Brain microvascular endothelial cell (primary cell): ENCODE measurements at places on chromosomes 12 and 14.

GRCh38 chr12:108980831-108981618 lies 39.8 kb downstream of the SVOP start:
- DNase-seq, result peak; percentile 73

DNA sequence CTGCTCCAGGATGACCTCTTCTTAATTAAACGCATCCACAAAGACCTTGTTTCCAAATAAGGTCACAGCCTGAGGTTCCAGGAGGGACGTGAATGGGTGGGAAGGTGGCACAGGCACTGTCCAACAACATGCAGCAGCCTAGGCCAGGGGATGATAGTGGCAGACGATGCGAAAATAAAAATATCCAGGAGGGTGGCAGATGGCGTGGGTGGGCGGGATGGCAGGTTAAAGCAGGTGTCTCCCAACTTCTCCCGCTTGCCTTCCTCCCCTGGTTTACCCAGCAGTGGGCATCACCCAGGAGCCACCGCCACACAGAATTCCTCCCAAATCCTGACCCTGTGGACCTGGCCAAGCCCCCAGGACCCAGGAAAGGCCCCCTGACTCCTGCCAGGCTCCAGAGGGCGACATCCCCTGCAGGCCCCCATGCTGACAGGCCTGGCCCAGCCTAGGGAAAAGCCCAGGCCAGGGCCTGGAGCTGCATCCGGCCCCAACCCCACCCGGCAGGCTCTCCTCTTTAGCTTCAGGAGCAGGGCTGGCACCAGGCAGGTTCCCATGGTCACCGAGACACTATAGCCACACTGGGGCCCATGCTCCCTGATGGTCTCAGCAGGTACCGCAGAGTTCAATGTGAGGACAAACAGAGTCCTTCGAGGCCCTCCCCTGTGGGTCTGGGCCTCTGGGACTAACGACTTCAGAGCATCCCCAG lies 9.7 kb downstream of the NCOR2 start:
- no peak for DNase-seq

- no peak for DNase-seq
These were observed 125.8 kb upstream of the EVL start for GRCh38 chr14:99939421-99939820.

DNA sequence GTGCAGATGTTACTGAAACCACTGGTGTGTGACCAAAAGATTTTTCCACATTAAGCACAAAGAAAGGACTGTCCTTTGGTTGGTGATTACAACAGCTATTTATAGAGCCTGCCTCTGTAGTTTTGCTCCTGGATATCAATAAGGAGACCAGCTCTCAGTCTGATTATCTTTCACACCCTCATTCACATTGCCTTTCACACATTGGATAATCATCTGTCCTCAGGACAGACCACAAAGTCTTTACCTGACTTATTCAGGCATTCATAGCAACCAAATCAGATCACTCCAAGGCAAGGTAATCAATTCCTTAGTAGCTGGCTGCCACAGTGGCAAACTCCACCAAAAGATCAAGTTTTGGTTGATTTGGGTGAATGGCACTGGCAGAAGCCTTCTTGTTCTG lies 59.6 kb upstream of the CPSF6 start:
- no peak for DNase-seq

DNA sequence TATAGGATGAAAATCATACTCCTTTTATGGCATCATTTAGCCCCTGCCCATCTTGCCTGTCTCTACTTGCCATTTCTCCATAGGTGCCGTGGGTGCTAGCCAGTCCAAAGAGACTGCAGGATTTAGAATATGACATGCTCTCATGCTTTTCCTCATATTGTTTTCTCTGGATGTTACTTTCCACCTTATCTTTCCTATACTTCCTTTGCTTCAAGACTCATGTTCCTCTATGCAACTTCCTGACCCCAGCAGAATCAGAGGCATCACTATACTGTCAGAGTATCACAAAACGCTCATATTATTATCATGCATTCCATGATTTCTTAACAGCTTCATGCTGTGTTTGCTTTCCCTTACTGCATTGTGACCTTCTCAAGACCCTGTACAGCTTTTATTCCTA lies 220.8 kb upstream of the ABCD2 start:
- DNase-seq, result no peak

DNA sequence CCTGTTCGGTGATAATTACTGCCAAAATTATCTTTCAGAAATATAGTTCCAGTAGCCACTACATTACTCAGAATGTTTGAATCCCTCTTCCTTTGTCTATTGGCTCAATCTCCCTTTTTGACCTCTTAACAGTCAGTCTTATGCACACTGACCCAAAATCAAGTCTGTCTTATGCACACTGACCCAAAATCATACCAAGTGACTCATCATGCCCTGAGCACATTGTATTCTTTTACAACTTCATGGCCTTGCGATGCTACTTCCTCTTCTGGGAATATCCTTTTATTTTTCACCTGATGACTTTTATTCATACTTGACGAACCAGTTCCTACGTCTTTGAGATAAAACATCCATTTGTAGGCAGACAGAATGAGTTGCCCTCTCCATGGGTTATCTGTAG lies 182.3 kb downstream of the NPAS3 start:
- DNase-seq, result peak; percentile 15

GRCh38 chr12:47758834-47759690 lies at the start of gene RAPGEF3:
Gene RAPGEF3 (minus strand): TSS chr12:47758880. CDS start chr12:47758556, 324 bp downstream.
- peak; percentile 67 for DNase-seq

DNA sequence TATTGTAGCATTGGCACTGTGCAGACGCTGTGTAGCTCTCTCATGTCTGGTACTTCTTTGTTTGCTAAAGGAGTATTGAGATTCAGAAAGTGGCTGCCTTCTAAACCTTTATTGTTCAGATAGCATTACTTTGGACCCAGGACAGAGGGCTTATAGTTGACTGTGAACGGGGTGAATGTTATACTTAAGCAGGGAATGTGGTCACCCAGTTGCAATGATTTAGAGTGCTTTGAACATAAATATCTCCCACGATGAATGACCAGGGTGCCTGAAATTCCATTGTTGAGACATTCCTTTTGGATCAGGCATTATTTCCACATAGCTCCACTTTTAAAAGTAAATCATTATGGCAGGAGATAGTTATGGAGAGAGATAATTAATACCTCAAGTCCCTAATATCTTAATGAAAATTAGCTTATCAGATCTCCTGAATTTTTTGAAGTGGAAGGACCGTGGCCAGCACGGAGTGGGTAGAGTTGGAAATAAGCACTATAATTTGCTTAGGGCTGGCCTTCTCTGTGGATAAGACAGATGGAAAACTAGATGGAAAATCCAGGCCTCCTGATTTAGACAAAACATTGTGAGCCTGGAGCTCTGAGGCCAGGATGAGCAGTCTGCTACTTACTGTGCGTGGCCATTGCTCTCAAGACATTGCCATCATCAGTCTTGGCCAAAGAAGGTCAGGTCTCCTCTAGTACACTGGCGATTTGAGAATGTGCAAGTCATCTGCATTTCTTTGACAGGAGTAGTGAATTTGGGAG lies 114.5 kb downstream of the ETV6 start:
- DNase-seq, result peak; percentile 77

DNA sequence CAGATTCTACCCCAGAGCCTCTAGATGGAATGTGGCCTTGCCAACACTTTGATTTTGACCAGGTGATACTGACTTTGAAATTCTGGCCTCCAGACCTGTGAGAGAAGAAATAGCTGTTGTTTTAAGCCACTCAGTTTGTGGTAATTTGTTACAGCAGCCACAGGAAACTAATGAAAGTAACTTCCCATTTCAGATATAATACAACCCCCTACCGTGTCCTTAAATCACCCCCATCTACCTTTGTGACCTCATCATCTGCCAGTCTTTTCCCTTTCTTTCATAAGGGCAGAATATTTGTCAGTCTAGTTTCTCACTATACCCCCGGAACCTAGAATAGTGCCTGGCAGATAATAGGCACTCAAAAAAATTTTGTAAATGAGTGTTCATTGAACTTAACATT lies 39.6 kb downstream of the PPP4R4 start:
- no peak for DNase-seq

- DNase-seq, result no peak
These were observed 317.4 kb upstream of the DDHD1 start for GRCh38 chr14:53470351-53471043.

GRCh38 chr14:104131968-104132732 lies 6.2 kb upstream of the KIF26A start:
- no peak for DNase-seq

- peak; percentile 97 for DNase-seq
These were observed 154.1 kb upstream of the FKBP4 start for GRCh38 chr12:2640709-2641108.

DNA sequence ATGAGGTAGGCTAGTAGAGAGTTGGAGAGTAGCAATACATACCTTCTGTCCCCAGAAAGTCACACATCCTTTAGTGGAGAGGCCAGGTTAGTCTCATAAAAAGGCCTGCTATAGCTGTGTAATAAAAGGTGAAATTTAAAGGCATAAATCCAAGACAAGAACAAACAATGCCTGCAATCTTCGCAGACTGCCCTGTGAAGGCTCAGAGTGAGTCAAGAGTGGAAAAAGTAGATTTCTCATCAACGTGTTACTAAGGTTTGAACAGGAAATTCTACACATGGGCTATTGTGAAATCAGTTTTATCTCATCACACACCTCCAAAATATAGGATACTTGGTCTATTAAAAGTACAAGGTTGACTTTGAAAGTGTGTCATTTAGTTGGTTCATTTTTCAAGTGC lies at the start of gene KLRC1:
KLRC1 (minus strand) TSS at position 222 of the 400 bp plus-strand sequence. CDS start 2,221 bp downstream, outside the sequence.
- no peak for DNase-seq

DNA sequence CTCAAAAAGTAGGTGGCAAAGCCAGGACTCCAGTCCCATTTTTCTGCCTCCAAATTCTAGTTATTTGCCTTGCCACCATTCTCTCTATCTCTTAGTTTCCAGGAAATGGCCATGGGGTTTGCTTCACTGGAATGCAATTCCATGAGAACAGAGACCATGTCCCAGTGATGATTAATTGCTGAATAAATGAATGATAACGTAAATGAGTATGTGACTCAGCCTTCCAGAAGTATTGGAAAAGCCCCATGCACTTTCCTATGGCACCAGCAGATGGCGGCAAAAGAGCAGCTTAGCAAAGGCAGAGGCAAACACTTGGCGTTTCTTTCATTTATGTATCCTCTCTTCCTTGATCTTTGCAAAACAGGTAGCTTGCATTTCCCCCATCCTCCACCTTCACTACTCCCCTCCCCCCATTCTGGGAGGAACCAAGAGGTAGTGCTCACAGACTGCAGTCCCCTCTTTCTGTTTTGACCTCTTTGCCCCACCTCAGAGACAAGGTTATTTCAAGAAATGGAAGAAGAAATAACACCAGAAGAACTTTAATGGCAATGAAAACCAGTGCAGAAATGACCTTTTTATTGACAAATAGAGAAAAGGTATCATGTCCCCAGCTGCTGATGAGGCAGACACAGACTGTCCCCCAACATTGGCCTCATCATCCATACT lies 21.3 kb downstream of the TBX3 start:
- peak; percentile 92 for DNase-seq

DNA sequence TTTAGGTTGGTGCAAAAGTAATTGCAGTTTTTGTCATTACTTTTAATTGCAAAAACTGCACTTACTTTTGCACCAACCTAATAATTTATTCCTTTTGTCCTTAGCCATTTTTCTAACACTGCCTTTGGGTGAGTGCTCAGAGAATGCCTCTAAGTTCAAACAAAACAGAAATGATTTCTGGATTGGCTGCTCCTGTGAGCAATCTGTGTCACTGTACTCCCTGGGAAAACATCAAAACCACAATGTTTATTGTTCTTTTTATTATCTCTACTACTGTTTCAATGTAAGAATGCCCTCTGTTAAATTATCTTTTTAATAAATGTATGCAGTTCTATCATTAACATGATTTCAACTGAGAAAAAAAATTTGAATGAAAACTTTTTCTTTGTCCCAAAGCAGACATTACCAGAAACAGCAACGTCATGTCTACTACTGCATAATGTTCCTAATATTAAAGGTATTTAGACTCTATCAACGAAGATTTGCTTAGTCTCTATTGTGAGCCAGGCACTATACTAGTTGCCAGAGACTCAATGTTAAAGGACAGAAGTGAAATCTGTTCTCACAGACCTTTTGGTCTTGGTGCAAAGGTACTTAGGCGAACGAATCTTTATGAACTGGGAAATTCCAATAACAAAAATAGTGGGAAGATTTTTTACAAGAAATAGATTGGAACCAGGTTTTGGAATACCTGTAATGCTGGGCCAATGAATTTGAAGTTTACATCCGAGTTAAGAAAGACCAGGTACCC lies 6.2 kb downstream of the SLC41A2 start:
- DNase-seq, result peak; percentile 59

- no peak for DNase-seq
These were observed 450.9 kb upstream of the TMPO start for GRCh38 chr12:98064501-98064900.

DNA sequence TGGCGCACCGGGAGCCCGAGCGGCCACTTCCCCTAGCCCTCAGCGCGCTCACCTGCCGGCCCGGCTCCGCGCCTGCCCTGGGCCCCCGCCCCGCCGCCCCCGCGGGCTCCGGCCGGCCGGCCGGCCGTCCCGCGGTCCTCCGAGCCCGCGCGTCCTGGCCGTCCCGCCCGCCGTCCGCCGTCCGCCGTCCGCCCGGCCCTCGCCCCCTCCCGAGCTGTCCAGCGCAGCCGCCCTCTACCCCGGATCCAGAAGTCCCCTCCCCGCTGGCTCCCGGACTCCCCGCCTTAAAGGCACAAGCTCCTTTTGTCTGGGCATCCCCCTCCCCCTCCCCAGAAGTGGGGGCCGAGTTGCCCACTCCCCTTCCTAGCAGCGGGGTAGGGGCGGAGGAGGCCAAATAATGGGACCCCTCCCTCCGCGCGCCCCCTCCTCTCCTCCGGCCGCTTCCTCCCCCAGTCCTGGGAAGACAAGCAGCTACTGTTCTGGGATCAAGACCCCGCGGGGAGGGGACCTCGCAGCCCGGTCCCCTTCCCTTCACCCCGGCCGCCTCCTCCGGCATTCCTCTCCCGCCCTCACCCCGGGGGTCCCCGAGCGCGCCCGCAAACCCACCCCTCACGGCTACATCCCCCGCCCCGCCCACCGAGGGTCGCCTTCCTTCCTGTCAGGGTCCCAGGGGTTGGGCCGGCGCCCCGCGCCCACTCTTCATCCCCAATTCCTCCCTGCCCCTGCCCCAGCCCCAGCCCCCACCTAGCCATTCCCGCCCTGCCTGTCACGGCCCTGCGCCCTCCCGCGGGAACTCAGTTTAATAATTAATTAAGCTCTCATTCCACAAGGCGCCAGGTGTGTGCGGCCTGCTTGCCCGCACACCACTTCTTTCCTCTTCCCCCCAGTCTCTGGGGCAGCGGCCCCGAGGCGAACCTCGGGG lies at the start of gene ADCY6:
ADCY6 (minus strand) TSS at position 236 of the 922 bp plus-strand sequence. CDS start 5,655 bp downstream, outside the sequence.
- DNase-seq, result peak; percentile 57

DNA sequence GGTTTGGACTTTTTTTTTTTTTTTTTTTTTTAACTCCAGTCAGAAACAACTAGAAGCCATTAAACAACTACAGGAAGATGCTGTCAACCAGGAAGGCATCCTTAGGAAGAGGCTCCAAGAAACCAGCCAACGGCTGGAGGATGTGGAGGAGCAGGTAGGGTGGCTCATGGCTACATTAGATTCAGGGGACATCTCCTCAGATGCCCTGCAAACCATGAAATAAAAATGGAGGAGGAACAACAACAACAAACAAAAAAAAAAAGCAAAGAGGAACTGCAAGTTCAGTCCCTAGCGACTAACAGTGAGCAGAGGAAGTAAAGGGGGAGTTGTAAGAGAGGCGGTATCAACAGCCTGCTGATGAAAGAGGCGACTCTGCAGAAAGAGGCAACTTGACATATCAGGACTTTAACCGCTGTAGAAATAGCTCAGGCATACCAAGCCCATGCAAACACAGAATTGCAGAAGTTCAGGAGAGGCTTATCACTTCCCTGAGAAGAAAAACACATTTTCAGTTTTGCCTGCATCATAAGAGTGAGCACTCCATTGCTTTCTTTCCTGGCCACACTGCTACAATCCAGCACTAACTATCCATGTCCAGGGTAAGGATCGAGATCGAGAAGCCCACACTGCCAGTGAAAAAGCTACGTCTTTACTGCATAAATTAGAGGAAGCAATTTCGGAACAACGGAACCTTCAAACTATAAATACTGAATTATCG lies 103.5 kb upstream of the BCAT1 start:
- no peak for DNase-seq
